ENCODE measurements at places on chromosomes 11 and 22. TPM values are rescaled to one million over a fixed set of nuclear protein-coding genes. Genes with fewer than 3 reads are reported as not detected.

- DNase-seq = no peak
Observed at GRCh38 chr11:13908535-13908934, 54.0 kb upstream of the SPON1 start.

GRCh38 chr11:131038597-131038996 lies 122.3 kb upstream of the SNX19 start:
- DNase-seq = no peak

RAG2 gene
- polyA plus RNA-seq = 0.48 TPM

GRCh38 chr11:80307676-80308075 lies 866.8 kb upstream of the TENM4 start:
- DNase-seq = no peak

GRCh38 chr22:28952857-28953256 lies 69.5 kb downstream of the ZNRF3 start:
- no peak for DNase-seq

PTPN5 gene
- polyA plus RNA-seq = 0.70 TPM

- no peak for DNase-seq
Observed at GRCh38 chr11:88464528-88464927, 127.0 kb upstream of the CTSC start.

SLC22A12 gene
- 3.3 TPM for polyA plus RNA-seq

NRXN2 gene
- polyA plus RNA-seq = 13.1 TPM

All from renal cortex interstitium (tissue), 15 donors.